ENCODE measurements at places on chromosomes 2 and 18. TPM values are rescaled to one million over a fixed set of nuclear protein-coding genes. Genes with fewer than 3 reads are reported as not detected.
A peak's percentile ranks its signal among the peaks of the same experiment; 100 is the strongest.

FTCDNL1 gene
- total RNA-seq, result 2.8 TPM

DYSF gene
- total RNA-seq, result 114 TPM

CDH7 gene
- total RNA-seq, result 0.10 TPM

LTBP1 gene
- total RNA-seq, result 14.4 TPM

DNA sequence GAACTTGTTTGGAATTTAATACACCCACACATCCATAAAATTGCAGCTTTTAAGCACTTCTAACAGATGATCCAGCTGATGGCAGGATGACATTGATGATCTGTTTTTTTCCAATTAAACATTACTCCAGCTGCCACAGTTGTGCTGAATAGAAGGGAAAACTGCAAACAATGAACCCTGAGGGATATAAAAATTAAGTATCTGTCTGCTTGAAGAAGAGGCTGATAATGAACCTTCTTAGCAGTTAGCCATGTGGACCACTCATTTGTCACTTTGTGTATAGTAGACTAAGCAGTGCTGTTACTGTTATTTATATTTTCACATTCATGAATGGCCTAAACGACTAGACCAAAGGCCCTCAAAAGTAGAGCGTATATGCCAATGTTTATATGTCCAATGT is 1201.0 kb upstream of the LRRTM1 start:
- DNase-seq, result no peak

GRCh38 chr2:68412127-68412819 is 47.2 kb downstream of the PLEK start:
- DNase-seq, result no peak

- no peak for DNase-seq
These were observed 418.0 kb downstream of the LRATD1 start for GRCh38 chr2:15050483-15050882.

DNA sequence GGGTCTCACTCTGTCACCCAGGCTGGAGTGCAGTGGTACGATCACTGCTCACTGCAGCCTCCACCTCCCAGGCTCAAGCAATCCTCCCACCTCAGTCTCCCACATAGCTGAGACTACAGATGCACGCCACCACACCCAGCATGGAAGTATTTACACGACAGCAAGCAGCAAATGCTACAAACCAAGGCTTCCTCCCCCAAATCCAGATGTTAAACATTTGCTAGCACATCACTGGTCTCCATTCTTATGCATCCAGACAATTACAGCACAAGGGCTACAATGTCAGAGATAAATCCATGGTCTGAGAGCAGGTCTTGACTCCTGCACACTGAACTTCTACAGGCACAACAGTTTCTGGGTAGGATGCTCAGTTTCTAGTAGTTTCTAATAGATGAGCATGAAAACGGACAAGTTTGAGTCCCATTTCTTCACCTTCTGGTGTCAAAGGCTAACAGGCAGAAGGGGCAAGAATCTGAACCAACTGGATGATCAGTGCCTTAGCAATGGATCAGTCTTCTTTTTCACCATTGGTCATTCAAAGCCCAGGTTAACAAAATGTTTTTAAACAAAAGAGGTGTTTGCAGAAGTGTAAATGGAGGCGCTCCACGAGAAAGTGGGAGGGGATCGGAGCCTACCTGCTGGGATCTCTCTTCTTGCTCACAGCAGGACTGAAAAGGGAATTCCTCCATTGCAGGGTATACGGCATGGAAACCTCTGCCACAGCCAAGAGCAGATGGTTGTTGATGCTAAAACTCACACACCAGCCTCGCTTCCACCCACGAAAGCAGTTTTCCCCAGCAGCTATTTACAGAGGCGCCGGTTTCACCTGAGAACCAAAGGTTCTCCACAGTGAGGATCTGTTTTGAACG is 135.0 kb upstream of the ARL4C start:
- no peak for DNase-seq

GRCh38 chr18:53426666-53427184 is 797.7 kb downstream of the MBD2 start:
- no peak for DNase-seq

- DNase-seq, result peak; percentile 8
These were observed 278.6 kb upstream of the KLHL14 start for GRCh38 chr18:33051407-33051806.

GRCh38 chr2:10186868-10187535 is 64.5 kb downstream of the RRM2 start:
- no peak for DNase-seq
